ENCODE measurements at places on chromosomes 5 and 9.

DNA sequence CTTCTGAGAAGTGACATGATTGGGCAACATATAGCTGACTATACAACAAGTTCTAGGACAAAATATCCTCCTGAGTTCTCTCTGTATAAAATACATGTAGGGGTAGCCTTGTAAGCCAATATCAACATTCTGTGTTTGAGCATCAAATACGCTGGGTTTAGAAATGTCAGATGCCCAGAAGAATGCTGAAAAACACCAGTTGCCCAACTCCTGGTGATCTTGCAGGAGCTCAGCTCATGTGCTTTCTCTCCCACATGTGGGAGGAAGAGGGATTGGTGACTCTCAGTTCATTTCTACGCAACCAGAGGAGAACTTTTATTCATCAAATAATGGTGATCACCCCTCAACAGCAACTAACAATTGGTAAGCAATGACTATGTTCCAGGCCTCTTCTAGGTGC, 810.9 kb upstream of the ACO1 start:
- DNase-seq = no peak

GRCh38 chr5:153267506-153267905, 223.0 kb upstream of the GRIA1 start:
- DNase-seq = no peak

DNA sequence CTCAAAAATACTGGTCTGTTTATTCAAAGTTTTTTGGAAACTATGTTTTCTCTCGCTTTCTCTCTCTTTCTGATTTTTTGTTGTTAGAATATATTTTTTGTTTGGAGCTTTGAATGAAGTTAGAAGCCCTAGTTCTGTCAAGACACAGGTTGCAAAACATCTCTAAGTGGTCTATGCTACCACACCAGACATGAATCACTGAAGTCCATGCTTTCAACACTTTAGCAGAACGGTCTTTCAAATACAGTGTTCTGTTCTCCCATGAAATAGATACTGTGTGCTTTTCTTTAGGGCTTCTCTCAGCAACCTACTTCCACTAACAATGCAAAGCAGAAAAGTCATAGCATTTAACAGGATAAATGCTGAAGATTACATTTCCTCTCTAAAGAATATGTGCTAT, 392.5 kb downstream of the TMEM167A start:
- DNase-seq = no peak

DNA sequence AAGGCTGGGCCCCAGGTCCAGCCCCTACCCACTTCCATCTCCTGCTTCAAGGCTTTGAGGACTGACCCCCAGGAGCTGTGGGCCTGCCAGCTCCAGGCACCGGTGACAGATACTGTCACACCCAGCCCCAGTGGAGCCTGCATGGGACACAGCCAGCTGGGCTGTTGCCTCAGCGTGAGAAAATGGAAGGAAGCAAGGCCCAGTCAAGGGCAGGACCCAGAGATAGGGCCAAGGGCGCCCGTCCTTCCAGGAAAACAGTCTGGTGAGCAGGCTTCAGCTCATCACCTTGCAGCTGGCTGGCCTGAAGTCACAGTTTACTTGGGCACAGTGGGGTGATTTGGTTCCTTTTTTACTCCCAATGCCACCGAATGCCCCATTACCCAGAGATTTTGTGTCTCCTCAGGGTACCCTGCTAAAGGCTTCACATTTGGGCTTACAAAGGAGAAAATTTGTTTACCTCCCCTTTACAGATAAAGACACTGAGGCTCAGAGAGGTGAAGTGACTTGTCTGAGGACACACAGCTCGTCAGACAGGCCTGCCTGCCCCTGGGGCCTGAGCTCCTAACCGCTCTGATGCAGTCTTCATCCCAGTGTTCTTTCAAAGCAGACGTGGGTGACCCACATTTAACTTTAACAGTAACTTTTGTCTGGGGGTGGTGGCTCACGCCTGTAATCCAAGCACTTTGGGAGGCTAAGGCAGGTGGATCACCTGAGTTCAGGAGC, 21.5 kb upstream of the WDR38 start:
- no peak for DNase-seq
